ENCODE measurements at places on chromosomes 2 and 18.

DNA sequence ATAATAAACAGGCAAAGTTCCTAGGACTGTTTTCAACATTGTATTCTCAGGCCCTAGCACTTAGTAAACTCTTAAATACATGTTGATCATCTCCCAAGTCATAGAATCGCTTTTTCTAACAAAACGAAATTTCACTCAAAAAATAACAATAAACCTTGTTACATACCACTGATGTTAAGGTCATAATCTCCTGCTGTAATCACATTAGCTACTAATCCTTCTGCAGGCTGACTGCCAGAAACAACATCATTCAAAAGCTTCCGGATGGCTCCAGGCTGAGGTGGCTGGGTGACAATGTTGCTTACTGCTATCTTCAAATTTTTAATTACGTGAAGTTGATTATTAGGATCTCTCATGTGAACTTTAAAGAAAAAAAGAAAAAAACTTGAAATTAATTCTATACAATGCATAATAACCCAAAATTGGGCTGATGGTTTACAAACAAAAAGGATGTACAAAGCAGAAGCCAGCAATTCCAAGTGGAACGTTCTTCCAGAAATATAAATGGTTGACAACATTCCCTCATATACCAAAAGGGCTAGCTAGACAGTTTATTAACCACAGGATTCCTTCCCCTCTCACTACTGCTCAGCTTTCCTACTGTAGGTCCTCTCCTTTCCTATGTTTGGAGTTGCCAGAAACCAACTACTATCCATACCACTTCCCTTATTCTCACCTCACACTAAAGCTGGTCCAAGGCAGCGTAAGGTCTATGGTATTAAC lies 11.6 kb downstream of the TRAPPC8 start:
- no peak for DNase-seq

- peak; percentile 20 for DNase-seq
These were observed 13.1 kb downstream of the RNU2-63P start for GRCh38 chr2:88003074-88003755.

DNA sequence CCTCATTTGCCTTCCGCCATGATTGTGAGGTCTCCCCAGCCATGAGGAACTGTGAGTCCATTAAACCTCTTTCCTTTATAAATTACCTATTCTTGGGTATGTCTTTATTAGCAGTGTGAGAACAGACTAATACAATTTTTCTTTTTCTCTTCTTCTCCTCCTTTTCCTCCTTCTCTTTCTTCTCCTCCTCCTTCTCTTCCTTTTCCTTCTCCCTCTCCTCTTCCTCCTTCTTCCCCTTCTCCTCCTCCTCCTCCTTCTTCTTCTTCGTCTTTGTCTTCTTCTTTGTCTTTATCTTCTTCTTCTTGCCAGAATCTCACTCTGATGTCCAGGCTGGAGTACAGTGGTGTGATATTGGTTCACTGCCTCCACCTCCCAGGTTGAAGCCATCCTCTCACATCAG lies 20.2 kb downstream of the SKA1 start:
- DNase-seq: no peak

- no peak for DNase-seq
These were observed 217.5 kb downstream of the CYP26B1 start for GRCh38 chr2:71930049-71930681.

DNA sequence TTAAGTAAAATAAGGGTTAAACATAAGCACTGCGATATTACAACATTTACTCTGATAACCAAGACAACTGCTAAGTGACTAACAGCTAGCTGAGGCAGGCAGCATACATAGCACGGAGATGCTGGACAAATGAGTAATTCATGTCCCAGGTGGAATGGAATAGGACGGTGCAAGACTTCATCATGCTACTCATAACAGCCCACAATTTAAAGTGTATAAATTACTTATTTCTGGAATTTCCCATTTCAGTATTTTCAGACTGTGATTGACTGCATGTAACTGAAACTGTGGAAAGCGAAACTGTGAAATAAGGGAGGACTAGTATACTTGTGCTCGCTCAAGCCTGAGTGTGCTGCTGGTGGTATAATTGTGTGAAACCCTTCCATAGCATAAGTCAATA lies 12.9 kb downstream of the IER3IP1 start:
- no peak for DNase-seq

GRCh38 chr2:53252115-53252514 lies 515.5 kb upstream of the CHAC2 start:
- no peak for DNase-seq

DNA sequence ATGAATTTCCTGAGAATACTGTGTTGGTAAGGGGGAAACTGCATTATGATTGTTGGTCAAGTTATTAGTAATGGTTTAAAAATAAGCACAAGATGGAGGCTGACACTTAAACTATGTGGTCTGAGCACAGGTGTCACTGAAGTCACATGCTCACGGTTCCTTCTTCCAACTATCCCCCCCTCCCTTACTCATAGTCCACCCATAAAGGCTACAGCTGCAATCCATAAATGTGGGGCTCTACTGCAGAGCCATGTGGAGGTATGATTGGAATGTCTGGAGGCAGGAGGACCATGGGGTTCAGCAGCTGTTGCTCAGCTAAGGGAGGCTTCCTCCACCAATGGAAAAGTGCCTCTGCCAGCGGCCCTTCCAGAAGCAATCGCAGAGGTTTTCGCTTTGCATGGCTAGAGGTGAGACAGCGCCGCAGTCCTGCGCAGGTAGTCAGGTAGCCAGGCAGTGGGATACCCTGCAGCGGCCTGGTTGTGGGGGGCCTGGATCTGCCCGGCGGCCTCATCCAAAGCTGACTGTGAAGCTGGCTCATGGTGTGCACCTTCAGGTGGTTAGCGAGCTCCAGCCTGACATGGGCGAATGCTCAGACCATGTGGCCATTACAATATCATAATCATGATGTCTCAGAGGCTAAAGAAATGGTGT lies 249.6 kb downstream of the DCDC2C start:
- no peak for DNase-seq

GRCh38 chr18:50696929-50697328 lies 122.9 kb downstream of the MRO start:
- no peak for DNase-seq

DNA sequence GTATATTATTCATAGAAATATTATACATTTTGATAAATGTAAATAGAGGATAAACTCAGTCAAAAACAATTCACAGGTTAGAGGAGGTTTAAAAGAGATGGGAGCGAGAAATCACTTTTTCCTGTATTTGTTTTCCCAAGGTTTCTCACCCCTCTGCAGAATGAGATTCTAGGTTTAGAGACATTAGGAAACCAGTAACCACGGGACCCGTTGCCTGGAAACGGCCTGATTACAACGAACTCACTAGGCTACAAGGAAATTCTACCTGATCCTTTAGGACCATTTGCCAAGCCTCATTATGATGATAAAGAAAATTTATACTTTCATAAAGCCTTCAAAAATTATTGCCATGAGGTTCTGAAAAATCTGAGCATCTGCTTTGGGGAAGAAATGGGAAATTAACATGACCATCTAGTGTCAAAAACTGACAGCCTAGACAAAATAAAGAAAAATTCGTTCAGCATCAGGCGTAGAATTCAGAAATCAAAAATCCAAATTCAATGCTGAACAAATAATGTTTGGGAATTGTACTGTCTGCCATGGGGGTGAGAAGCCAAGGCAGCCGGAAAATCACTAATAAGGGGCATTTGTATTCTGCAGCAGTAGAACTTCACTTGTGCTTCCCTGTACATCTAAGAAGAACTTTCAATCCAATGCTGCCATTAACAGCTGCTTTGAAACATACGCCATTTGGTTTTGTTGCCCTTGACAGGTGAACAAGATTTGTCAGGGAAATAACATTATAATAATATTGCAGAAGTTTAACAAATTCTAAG lies 262.3 kb downstream of the NRXN1 start:
- DNase-seq: no peak

DNA sequence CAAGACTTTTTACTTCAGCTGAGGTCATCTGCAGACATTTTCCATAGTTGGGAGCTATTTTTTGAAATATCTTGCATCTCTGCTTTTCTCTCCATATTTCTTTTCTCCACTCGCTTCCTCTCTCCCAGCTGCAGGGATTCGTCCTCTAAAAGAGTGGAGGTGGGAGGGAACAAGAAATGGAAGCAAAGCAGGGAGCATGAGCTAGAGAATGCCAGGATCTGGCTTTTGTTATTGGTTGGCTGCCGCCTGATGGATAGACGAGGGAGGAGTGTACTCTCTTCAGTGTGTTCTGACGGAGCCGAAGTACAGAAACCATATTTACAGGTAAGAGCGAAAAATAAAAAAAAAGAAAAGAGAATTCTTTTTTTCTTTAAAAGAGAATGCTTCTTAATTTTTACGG lies at the start of gene CSRNP3:
CSRNP3 (plus strand) TSS at position 282 of the 400 bp plus-strand sequence. CDS start 125,368 bp downstream, outside the sequence.
- DNase-seq: no peak

GRCh38 chr2:176251928-176252327 lies 17.3 kb upstream of the MTX2 start:
- DNase-seq: no peak

DNA sequence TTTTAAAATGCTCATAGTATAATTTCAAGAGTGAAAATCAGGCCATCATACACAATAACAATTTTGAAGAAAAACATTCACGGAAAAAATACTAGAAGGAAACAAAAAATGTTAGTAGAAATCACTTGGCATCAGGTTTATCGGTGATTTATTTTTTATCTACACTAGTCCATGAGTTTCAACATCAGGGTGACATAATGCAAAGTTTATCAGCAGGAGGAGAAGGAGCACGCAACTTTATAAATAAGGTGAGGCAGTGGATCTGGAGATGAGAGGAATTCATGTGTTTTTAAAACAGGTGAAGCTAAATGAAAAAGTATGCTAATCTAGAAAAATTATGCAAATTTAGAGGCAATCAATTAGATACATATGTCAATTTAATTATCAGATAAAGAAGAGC lies 54.2 kb downstream of the MGAT4A start:
- DNase-seq: no peak

DNA sequence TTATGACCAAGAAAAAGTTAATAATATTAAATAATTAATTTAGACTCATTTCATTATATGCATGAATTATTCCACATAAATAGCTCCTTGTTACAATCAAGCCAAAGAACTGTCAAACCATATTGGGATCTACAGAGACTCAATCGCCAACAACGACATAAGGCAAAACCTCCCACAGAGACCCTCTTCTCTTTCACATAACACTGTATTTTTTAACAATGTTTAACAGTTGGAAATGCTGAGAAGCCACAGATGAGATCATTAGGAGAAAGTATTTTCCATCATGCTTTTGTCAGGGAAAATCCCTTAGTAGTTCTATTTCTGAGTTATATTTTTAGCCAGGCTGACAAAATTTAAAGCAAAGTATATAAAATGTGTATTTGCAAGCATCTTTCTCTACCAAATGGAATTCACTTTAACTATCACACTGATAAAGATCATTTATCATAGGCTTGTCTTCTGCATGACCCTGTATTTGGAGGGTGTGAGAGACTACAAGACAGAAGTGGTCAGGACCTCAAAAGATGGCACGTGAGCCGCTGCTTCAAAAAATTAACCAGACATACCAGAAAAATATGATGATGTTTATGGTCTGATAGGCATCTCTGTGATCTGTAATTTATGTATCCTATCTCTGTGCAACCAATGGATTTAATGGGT lies 383.8 kb downstream of the NRXN1 start:
- no peak for DNase-seq

DNA sequence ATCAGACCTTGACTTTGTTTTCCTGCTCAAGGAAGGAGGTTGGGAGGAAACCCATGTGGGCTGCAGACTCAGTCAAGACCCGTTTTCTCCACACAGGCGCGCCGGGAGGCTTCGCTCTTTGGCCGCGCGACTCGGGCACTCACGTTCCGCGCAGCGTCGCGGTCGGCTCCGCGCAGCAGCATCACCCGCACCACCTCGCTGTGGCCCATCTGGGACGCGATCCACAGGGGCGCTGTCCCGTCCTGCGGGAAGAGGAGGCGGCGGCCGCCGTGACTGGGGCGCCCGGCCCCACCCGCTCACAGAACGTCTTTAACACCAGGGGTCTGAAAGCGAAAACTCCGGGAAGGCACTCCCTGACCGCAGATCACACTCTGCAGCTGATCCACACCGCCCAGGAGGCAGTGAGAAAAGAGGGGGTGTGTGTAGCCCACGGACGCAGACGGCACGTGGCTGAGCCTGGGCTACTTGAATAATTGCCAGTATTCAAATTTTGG lies 33.1 kb upstream of the NPC1 start:
- DNase-seq: no peak

- no peak for DNase-seq
These were observed 24.3 kb upstream of the IKZF2 start for GRCh38 chr2:213175673-213176247.

GRCh38 chr2:1718339-1719220 lies 25.7 kb downstream of the PXDN start:
- no peak for DNase-seq

DNA sequence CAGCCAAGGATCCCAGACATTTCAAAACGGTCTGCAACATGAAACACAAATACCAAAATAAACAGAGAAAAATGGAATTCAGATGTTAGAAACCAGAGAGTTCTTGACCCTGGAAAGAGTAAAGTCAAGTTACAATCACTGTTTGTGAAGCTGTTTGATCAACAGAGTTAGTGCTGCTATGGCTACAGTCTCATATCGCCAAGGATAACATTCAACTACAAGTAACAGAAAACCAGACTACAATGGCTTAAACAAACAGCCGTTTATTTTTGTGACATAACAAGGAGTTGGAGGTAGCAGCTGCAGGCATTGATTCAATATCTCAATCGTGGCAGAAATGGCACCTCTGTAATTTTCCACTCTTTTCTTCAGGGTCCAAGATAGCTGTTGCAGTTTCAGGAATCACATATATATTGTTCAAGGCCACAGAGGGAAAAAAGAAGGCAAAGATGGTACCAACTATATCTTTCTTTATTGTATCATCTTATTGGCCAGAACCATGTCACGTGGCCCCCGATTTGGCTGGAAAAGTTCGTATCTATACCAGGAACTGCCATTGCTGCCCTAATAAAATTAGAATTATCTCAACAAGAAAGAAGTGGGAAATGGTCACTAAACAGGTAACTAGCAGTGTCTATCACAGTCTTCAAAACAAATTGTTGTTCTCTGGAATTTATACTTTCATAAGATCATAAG lies 17.7 kb upstream of the HNRNPLL start:
- no peak for DNase-seq

DNA sequence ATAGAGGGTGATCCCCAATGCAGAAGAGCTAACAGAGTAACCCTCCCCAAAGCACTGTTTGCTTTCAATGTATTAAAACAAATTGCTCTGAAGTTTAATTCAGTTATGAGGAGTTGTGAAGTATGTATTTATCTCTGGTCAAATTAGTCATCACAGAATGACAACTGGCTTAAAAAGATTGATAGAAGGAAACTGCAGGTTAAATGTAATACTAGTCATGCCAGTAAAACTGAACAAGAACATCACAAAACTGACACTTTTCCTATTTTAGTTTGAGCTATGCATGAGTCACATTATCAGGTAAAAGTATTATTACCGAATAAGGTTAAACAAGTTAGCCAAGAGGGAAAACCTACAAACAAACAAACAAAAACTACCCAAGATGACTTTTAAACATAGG lies 99.0 kb upstream of the ACVR1C start:
- no peak for DNase-seq

- DNase-seq: no peak
These were observed 99.3 kb downstream of the ASB1 start for GRCh38 chr2:238525990-238526389.

All from suppressor macrophage treated with lipopolysaccharide for 1 hour (primary cell).